PC-3 (cell line): ENCODE measurements at places on chromosomes 6 and 20. TPM values are rescaled to one million over a fixed set of nuclear protein-coding genes. Genes with fewer than 3 reads are reported as not detected.

DNA sequence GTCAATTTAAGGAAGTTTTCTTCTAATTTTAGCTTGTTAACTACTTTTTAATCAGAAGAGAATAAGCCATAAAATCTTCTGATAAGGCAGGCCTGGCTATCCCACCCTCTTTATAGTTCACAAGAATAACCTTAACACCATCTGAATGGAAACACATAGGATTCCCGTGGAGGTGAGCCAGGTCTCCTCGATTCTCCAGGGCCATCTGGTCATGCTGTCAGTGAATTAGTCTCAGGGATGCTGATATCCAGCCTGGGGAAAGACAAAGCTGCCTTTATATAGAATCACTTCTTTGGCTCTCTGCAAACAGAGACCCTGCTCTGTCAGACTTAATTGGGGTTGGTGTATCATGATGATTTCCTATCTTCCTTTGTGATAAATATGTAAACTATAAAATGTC is 30.1 kb upstream of the TAGAP start:
- no peak for DNase-seq
- no peak overlapping the region for H3K4me3 ChIP-seq
- H3K27ac ChIP-seq, result no peak overlapping the region

- no peaks in the 10 kb centered on the region for H3K27me3 ChIP-seq
- H3K4me3 ChIP-seq, result no peak overlapping the region
- H3K4me1 ChIP-seq, result peaks cover 6% of the 10 kb centered on the region; the same call in 1 of the 2 replicates
- no peak overlapping the region for H3K27ac ChIP-seq
- DNase-seq, result no peak
Measured at GRCh38 chr20:50681359-50682064, 9.8 kb downstream of the RIPOR3 start.

DNA sequence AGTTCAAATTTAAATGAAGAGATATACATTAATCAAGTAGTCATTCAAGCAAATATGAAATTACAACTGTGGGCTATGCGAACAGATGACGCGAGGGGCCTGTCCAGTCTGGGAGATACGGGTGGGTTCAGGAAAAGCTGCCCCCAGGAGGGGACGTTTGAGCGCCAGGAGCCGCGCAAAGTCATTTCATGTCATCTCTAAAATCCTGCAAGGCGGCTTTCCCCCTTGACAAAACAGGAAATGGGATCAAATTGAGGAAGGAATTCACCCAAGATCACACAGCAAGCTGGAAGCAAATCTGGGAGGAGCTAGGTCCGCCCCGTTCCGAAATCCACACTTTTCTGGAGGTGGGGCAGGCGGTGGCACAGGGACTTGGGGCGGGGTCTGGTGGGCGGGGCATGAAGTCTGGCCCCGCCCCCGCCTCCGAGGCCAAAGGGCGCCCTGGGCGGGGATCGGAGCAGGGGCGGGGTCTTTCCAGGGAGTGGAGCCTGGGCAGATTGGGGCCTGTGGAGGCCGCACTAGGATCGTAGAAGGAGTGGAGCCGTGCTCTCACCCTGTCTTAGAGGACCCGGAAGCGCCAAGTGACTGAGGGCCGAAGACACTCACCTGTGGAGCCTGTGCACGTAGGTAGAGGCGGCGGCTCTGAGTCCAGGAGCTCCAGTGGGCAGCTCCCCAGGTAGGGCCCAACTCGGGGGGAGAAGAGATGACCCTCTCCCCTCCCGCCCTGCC is at the start of gene LPIN3:
Gene LPIN3 (plus strand): TSS at position 495 of the 729 bp plus-strand sequence. CDS start 4,983 bp downstream, outside the sequence.
- DNase-seq, result peak; percentile 98
- H3K4me3 ChIP-seq, result peak within 1 kb of the TSS; percentile 72
- peak within 1 kb of the TSS; percentile 35; the same call in 1 of the 2 replicates for H3K27ac ChIP-seq
- H3K4me1 ChIP-seq, result peaks cover 15% of the 10 kb centered on the region
- H3K36me3 ChIP-seq, result no peaks in the 10 kb centered on the region

Gene PROCR
- 45.4 and 55.7 TPM in 2 replicates for total RNA-seq

- no peaks in the 10 kb centered on the region for H3K27me3 ChIP-seq
- H3K4me3 ChIP-seq, result no peak overlapping the region
- no peak overlapping the region for H3K27ac ChIP-seq
- H3K36me3 ChIP-seq, result peaks cover 6% of the 10 kb centered on the region; the same call in 1 of the 2 replicates
- no peaks in the 10 kb centered on the region for H3K4me1 ChIP-seq
Measured at GRCh38 chr20:4800676-4801449, 79.2 kb downstream of the PRND start.

Gene PPP1R14C
- total RNA-seq, result 1.1 and 3.0 TPM in 2 replicates

Gene SYTL3
- total RNA-seq, result 1.7 and 1.8 TPM in 2 replicates

Gene ADGRB3
- 0.11 and 0.23 TPM in 2 replicates for total RNA-seq

DNA sequence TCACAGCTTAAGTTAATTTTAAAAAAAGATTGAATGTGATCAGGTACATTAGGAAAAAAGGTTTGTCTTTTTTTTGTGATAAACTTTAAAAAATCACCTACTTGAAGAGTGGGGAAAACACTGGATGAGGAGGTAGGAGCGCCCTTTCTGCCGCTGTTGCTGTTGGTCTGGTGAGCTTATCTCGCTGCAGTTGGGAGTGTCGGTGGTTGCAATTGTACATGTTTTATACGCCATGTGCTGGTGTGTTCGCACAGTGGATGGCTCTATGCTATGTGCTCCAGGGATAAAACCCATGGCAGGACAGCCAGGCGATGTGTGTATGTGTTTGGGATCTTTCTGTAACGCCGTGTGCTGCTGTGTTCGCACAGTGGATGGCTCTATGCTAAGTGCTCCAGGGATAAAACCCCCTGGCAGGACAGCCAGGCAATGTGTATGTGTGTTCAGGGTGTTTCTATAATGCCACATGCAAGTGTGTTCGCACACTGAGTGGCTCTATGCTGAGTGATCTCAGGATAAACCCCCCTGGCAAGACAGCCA is 1.7 kb downstream of the SLC22A3 start:
- no peak for DNase-seq
- peaks cover 10% of the 10 kb centered on the region for H3K4me1 ChIP-seq
- 0 out of 2 replicates have a peak overlapping the region, but pooled peaks have one; percentile 82 for H3K4me3 ChIP-seq
- no peaks in the 10 kb centered on the region for H3K36me3 ChIP-seq
- no peaks in the 10 kb centered on the region for H3K27me3 ChIP-seq

DNA sequence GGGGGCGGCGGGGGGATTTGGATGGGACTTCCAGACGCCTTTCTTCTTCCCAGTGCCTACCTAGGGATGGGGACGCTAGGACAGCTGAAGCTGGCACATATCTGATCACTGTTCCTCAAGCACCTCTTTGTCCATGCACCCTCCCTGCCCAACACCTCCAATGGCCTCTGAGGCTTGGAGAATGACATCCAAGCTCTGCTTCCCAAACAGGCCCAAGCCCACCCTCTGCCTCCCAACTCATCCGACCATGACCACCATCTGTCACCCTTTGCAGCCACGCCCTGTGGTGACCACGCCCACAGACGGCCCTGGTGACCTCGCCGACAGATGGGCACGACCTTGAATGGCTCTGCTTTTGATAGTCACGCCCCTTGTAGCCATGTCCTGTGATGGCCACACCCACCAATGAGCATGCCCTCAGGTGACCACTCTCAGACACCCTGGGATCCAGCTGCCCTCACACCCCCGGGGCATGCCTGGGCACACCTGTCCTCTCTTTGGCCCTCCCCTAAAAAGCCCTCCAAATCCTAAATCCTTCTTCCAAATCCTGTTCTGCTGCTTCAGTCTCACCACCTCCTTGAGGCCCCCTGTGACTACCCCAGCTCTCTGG is 51.0 kb downstream of the SSR1 start:
- no peak for DNase-seq
- no peaks in the 10 kb centered on the region for H3K36me3 ChIP-seq
- peak overlapping the region; percentile 75 for H3K4me3 ChIP-seq
- peak overlapping the region; percentile 64; the same call in 1 of the 2 replicates for H3K27ac ChIP-seq

- no peaks in the 10 kb centered on the region for H3K27me3 ChIP-seq
- H3K27ac ChIP-seq, result no peak overlapping the region
Measured at GRCh38 chr6:56947924-56948323, 7.0 kb upstream of the BEND6 start.

Gene PTCHD4
- not detected in 2 replicates for total RNA-seq

DNA sequence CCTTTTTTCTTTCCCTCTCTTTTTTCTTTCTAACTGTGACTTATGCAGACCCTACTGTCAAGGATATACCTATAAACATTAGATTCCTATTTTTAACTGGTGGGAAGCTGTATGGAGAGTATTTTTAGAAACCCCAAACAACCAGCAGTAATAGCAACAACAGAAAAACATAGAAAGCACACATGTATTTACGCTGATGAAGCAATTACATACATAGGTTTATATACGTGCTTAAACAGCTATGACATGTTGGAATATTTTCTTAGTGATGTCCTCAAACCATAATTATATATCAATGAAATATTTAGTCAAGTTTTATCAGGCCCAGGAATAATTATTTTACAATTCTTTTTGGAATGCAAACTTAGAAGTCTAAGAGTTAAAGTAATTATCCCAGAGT is 294.3 kb upstream of the SOX4 start:
- H3K4me3 ChIP-seq, result no peak overlapping the region
- DNase-seq, result no peak
- H3K27me3 ChIP-seq, result no peaks in the 10 kb centered on the region
- H3K4me1 ChIP-seq, result no peaks in the 10 kb centered on the region
- H3K36me3 ChIP-seq, result no peaks in the 10 kb centered on the region

DNA sequence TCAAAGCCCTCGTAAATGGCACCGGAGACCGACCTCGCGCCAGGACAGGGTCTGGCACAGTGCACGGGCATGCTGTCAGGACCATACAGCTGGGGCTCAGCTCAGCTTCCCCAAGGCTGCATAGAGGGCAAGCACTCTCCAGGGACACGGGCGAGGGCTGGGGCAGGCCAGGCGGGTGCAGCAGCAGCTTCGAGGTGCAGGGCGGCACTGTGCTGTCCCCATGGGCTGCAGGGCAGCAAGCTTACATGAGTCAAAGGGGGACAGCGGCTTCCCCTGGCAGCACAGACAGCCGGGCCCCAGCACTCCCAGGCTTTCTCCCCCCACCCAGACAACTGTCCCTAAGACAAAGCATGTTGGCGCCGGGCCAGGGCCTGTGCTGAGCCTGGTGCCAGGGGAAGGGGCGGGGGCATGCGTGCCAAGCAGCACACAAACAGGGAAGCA is 25.7 kb downstream of the PSMG4 start:
- H3K4me1 ChIP-seq, result peaks cover 30% of the 10 kb centered on the region
- H3K27me3 ChIP-seq, result no peaks in the 10 kb centered on the region
- no peak overlapping the region for H3K4me3 ChIP-seq
- DNase-seq, result no peak

DNA sequence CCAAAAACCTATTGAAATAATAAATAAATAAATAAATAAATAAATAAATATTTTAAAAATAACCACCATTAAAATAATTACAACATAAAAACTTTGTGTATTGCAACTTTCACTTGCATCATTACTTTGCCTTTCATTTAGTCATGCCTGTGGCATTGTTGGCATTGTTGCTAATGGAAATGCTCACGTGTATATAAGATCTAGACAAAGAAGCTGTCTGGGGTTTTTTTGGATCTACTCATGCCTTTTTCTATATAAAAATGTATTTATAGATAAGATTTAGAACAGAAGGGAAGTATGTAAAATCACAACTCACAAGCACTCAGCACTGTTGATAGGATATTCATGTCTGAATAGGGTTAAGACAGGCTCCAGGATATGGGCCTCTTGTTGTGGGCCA is 27.9 kb downstream of the GFRA4 start:
- DNase-seq, result no peak
- no peaks in the 10 kb centered on the region for H3K27me3 ChIP-seq
- H3K4me1 ChIP-seq, result no peaks in the 10 kb centered on the region
- H3K36me3 ChIP-seq, result peaks cover 5% of the 10 kb centered on the region
- no peak overlapping the region for H3K4me3 ChIP-seq

Gene PSORS1C1
- 2.0 and 5.5 TPM in 2 replicates for total RNA-seq

Gene PRICKLE4
- total RNA-seq, result 0.26 and 1.7 TPM in 2 replicates

Gene ID4
- 1.2 and 1.4 TPM in 2 replicates for total RNA-seq

DNA sequence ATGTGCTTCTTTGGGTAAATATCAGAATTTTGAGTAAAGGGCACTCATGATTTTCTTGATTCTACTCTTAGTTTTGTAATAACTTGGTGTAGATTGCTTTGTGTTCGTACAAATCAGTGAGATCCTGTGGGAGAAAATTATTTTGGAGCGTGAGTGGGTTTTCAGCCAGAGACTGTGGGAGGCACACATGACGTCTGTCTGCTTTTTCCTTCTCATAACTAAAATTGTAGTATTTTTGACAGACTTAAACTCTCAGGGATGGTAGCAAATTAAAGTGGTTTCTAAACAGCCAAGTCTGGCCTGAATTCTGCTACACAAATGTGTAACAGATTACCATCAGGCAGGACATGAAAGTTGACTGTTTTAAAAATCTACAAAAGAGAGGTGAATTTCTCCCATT is 222.6 kb downstream of the OTOR start:
- H3K4me1 ChIP-seq, result no peaks in the 10 kb centered on the region
- no peak overlapping the region for H3K4me3 ChIP-seq
- no peak for DNase-seq
- H3K27ac ChIP-seq, result no peak overlapping the region
- no peaks in the 10 kb centered on the region for H3K36me3 ChIP-seq

DNA sequence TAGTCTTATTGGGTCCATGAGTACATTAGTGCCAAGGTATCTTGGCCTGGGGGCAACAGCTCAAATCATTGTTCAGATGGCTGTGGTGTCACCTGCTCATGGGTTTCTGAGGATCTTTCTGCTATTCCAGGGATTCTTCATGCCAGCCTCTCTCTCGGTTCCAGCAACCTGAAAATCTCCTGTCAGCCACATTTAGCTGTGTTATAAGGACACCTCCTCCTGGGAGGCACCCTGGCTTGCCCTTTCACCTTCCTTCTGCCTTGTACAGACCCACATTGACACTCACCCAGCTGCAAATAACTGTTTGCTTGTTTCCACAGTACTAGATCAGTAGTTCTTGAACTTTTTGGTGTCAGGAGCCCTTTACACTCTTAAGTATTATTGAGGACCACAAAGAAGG is 159.9 kb downstream of the GRM4 start:
- no peaks in the 10 kb centered on the region for H3K36me3 ChIP-seq
- no peak for DNase-seq
- H3K4me3 ChIP-seq, result no peak overlapping the region

Gene UBE2C
- total RNA-seq, result 251 and 304 TPM in 2 replicates

DNA sequence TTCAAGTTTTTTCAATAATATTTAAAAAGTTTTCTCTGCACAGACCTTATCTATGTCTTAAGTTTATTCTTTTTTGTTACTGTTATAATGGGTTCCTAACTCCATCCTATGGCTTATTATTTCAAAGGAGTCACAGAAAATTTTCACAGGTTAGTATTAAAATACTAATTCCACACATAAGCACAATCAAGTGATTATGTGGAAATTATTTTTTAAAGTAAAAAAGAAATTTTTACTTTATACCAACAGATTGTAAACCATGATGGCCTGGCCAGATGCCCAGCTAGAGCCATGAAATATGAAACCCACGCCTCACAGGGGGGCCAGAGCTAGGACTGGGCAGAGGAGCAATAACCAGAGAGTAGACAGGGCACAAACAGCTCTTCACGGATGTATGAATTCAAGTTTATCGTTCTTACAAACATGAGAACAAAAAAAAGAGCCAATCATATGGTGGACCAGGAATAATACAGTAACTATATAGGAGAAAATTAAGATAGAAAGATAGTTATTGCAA is 34.0 kb downstream of the NUDT3 start:
- no peak overlapping the region for H3K27ac ChIP-seq
- H3K4me1 ChIP-seq, result peaks cover 17% of the 10 kb centered on the region
- no peak overlapping the region for H3K4me3 ChIP-seq
- H3K36me3 ChIP-seq, result no peaks in the 10 kb centered on the region
- no peaks in the 10 kb centered on the region for H3K27me3 ChIP-seq

Gene ENPP1
- total RNA-seq, result 4.4 and 5.1 TPM in 2 replicates
